Ammon's horn (tissue), 1 donor: ENCODE measurements at places on chromosomes 7 and 10.
A peak's percentile ranks its signal among the peaks of the same experiment; 100 is the strongest.

- DNase-seq = no peak
These were observed 96.1 kb upstream of the BMPER start for GRCh38 chr7:33809228-33809627.

- no peak for DNase-seq
These were observed 253.3 kb downstream of the PRPF18 start for GRCh38 chr10:13840036-13840435.

GRCh38 chr10:59229441-59229840, 53.0 kb downstream of the PHYHIPL start:
- DNase-seq = no peak

DNA sequence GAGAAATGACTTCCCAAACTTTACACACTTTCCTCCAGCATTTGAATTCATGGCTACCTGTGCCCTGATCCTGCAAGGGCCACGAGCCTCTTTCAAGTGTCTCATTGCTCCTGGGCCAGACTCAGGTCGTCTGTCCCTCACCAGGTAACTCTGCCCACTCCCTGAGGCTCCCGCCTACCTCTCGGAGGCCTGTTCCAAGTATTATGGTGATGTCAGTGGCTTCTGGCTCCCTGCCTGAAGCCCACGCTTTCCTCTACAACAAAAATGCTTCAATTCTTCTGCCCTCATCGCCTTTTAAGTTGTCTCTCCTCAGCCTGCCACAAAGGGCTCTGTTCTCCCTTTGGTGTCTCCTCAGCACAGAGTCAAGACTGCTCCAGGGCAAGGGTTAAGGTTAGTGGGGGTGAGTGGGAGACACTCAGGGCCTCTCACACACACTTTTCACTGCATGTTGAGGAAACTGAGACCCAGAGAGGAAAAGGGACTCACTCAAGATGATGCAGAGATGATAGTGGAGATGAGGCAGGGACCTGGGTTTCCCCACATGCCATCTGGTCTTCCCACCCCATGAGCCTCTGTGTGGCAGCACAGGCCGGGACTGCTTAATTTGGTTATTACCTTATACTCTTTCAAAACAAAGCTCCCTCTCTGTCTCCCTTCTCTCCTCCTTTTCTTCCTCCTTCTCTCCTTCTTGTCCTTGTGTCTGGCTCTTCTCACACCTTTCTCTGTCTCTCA, 28.3 kb upstream of the EGR2 start:
- DNase-seq = no peak

- DNase-seq = no peak
These were observed 106.8 kb downstream of the MAD1L1 start for GRCh38 chr7:2125931-2126330.

- DNase-seq = peak; percentile 17
These were observed 259.7 kb upstream of the FERD3L start for GRCh38 chr7:19404912-19405329.

- peak; percentile 63 for DNase-seq
These were observed 2.2 kb downstream of the MAP3K8 start for GRCh38 chr10:30436191-30436611.

DNA sequence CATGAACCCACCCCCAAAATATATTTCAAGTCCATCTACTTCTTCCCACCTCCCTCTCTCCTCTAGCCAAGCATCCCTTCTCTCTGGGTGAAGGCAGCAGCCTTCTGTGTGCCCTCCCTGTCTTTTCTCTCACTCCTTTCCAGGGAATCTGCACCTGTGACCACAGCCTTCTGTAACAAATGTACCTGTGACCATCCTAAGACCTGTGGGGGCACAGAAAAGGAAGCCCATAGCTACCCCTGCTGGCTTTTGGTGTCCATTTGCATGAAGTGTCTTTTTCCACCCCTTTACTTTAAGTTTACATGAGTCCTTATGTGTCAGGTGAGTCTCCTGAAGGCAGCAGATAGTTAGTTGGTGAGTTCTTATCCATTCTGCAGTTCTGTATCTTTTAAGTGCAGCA, 2.0 kb upstream of the TBXAS1 start:
- DNase-seq = no peak

DNA sequence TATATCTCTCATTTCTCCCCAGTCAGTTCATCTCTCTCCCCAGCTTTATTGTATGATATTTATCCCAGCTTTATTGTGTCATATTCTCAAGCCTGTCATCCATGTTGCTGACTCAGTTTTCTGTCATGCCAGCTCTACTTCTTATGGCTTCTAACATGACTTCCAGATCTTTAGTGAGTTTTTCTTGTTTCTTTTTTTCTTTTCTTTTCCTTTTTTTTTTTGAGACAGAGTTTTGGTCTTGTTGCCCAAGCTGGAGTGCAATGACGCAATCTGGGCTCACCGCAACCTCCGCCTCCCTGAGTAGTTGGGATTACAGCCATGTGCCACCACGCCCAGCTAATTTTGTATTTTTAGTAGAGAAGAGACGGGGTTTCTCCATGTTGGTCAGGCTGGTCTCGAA, 28.7 kb upstream of the CALU start:
- DNase-seq = no peak

DNA sequence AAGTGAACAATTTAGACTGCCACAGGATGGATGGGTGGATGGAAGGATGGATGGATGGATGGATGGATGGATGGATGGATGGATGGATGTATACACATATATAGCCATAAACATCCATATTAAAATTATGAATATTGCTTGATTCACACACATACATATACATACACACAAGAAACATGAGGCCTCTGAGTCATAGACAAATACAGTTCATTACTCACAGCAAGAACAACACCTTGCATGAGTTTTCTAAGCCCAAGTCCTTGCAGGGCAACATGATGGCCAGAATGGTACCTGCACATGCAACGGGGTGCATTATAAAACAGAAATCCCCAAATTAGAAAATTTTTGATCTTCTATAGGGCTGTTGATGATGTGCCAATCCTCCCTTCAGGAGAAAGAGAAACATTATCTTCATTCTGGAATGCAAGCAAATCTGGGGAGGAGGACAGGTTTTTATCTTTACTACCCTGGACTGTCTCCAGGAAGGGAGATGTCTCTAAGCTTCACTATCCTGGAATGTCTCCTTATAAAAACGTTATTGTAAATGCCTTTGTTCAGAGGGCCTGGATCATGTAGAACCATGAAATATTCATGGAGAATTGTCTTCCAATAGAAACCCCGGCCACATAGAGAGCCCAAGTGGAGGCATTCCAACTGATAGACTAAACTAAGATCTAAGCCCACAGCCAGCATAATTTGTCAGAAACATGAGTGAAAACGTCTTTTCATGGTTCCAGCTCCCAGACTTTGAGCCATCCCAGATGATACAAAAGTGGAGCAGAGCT, 238.6 kb upstream of the LRRN3 start:
- no peak for DNase-seq

GRCh38 chr10:68516766-68517165, 10.6 kb downstream of the SLC25A16 start:
- DNase-seq = no peak

- DNase-seq = no peak
These were observed 33.6 kb downstream of the POT1 start for GRCh38 chr7:124896001-124896400.

DNA sequence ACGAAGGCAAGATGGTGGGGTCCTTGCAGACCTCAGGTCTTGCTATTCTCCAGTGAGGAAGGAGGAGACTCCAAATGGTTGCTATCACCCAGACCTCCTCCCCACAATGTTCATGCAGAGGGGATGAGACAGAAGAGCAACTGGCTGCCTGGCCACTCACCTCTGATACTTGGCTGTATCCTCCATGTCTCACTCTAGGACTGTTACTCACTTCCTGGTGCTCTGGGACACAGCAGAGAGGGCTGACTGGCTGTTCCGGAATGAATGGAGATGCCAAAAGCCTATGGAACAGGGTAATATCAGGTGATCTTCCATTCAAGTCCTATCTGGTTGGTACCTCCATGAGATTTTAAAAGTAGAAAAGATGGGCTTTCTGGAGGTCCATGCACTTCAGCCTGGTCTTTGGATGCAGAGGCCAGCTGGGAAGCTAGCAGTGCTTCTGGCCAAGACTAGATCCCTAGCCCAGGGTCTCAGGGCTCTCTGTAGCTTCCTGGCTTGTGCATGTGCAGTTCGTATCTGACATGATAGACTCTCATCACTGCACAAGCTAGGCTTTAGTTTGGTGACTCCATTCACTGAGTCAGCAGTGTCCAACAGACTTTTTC, 27.0 kb upstream of the ABI1 start:
- no peak for DNase-seq

GRCh38 chr7:117835016-117835664, 38.1 kb downstream of the CTTNBP2 start:
- DNase-seq = peak; percentile 59

DNA sequence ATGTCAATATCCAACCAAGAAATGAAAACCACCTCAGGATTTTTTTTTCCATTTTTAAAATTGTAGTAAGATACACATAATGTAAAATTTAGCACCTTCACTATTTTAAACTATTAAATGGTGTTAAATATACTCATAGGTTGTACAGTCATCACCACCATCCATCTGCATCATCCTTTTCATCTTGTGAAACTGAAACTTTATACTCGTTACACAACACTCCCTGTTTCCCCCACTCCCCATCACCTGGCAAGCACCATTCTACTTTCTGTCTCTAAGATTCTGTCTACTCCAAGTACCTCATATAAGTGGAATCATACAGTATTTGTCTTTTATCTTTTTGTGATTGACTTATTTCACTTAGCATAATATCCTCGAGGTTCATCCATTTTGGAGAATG, 335.2 kb upstream of the NPSR1 start:
- no peak for DNase-seq

DNA sequence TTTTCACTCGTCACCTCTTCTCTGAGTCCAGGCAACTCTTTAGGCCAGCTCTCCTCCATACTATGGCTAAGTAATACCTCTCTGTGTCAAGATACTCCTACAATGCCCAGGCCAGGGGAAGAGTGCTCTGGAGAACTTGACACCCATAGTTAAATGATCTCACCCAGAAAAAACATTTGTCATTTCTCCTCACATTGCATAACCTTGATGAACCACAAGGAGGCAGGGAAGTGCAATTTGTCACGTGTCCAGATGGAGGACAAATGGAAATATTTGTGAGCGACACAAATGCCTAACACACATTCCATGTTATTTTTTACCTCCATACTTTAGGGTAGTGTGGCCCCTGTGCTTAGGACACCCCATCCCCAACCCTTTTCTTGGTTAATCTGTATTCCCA, 78.3 kb downstream of the HTR7 start:
- DNase-seq = no peak

- no peak for DNase-seq
These were observed 33.4 kb downstream of the CCM2 start for GRCh38 chr7:45033261-45033930.

GRCh38 chr10:106392778-106393177, 771.7 kb downstream of the SORCS1 start:
- no peak for DNase-seq

GRCh38 chr10:96618653-96619052, 31.8 kb upstream of the TM9SF3 start:
- peak; percentile 83 for DNase-seq

DNA sequence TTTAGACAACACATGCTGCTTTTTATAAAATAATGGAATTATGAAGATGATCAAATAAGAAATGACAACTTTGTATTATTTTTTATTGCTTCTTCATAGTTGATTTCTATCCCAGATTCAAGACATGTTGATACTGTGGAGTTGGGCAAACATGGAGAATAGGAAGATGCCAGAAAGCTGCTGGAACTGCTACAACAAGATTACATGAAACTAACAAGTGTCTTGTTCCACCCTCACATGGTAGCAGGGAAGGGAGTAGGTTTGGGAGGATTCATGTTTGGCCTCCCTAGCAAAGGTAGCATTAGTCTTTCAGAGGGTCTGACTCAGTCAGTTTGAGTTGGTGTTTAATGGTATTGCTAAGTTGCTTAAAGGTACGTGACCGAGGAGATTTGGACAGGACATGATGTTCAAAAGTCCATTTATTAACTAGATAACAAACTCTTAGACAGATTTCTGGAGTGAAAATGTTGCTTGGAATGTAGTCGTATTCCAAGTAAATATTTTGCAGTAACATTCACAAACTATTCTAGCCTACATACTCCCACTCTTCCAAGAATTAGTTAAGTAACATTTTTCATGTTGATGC, 33.1 kb downstream of the PRR15 start:
- no peak for DNase-seq

- DNase-seq = no peak
These were observed 123.6 kb downstream of the NKX6-2 start for GRCh38 chr10:132662186-132662920.

DNA sequence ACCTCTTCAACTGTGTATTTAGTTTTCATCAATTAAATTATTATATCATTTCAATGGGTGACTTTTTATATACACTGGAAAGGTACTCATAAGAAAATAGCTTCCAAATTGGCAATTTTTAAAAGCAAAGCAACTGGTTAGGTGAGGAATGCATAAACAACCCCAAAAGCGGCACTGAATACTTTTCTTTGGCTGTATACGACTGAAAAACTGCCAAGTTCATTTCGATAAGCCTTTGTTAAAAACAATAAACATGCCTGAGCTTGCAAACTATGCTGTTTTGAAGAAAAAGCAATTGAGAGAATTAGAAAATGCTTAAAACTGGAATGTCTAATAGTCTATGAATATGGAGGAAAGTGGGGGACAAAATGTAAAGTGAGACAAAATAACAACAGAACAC, 2.9 kb downstream of the SLC16A12 start:
- DNase-seq = no peak

- no peak for DNase-seq
These were observed 30.6 kb downstream of the ADARB2 start for GRCh38 chr10:1706711-1707110.

DNA sequence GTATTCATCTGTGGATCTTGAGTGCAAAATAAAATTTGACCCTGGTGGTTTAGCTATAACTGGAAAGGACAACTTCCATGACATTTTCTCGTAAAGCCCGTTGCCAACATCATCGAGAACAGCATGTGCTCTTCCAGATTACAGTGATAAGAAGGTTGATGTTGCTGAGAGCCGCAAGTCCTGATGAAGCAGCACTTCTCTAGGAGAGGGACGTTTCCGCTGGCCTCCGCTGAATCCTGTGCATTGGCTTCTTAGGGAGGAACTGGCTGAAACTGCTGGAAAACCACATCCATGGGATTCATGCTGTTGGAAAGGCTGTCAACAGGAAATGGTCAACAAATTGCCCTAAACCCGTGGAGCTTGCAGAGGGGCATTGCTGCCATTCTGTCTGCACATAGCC, 21.4 kb upstream of the ABCB5 start:
- no peak for DNase-seq

DNA sequence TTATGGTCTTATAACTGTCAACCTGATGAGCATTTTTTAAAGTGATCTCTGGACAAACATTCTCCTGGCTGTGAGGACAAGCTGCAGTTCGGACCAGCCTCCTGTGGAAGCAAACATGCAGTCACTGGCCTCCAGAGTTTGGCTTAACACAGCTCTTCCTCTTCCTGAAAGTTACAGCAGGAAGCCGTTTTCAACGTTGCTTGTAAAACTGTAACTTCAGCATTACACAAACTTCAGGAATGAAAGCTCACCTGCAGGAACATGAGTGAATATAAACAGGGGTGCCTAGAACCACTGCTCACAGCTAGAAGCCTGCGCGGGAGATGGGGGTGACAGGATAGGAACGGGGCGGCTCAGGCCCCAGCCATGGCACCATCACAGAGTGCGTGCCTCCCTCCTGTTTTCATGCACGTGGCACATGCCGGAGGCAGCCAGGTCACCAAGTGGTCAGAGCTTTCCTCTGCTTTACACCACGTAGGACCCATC, 292.9 kb upstream of the PITRM1 start:
- DNase-seq = no peak

- no peak for DNase-seq
These were observed 8.8 kb downstream of the ACADSB start for GRCh38 chr10:123017421-123018165.
